Muscle of leg (tissue), 16 donors: ENCODE measurements at places on chromosomes 7 and 10. TPM values are rescaled to one million over a fixed set of nuclear protein-coding genes. Genes with fewer than 3 reads are reported as not detected.
A peak's percentile ranks its signal among the peaks of the same experiment; 100 is the strongest.

GRCh38 chr10:78224602-78225001 is 190.9 kb downstream of the RPS24 start:
- DNase-seq: no peak

Gene FEZF1
- total RNA-seq: not detected

Gene PRKCQ
- total RNA-seq: 16.5 TPM

GRCh38 chr10:124374535-124375352 is 44.0 kb downstream of the OAT start:
- DNase-seq: no peak

DNA sequence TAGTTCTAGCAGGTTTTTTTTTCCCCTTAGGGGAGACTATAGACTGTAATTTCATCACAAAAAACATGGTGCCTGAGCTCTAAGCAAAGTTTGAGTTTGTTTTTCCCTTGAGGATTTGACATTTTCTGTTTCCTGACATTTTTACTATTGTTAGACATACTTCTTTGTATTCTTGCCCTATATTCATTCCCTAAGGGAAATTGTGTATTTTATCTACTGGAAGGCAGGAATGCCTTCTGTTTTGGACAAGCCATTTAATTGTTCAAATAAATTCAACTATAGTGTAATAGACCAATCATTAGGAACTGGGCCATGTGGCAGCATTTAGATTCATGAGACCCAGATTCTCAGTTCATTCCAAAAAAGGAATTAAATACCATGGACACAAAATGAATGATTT is 335.0 kb downstream of the EXOC4 start:
- peak; percentile 7 for DNase-seq

DNA sequence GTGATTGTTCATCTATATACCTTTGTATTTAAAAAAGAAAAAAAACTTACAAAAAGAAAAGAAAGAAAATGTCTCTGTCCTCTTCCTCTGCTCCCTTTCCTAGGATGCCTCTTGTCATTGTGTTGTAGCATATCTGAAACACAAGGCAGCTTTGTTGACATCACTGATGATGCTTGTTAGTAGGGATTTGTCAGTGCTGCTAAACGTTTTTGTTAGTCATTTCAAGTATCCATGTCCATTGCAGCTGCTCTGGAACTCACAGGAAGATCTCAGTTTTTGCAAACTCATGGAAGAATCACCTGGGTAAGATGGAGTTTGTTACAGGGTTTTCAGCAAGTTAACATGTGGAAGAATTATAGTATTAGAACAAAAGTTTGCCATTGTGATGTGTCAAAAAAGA is 123.6 kb downstream of the CCSER2 start:
- peak; percentile 1 for DNase-seq
